ENCODE measurements at places on chromosomes 13 and 19.

- no peak for DNase-seq
Observed at GRCh38 chr13:100045355-100045754, 43.5 kb upstream of the PCCA start.

DNA sequence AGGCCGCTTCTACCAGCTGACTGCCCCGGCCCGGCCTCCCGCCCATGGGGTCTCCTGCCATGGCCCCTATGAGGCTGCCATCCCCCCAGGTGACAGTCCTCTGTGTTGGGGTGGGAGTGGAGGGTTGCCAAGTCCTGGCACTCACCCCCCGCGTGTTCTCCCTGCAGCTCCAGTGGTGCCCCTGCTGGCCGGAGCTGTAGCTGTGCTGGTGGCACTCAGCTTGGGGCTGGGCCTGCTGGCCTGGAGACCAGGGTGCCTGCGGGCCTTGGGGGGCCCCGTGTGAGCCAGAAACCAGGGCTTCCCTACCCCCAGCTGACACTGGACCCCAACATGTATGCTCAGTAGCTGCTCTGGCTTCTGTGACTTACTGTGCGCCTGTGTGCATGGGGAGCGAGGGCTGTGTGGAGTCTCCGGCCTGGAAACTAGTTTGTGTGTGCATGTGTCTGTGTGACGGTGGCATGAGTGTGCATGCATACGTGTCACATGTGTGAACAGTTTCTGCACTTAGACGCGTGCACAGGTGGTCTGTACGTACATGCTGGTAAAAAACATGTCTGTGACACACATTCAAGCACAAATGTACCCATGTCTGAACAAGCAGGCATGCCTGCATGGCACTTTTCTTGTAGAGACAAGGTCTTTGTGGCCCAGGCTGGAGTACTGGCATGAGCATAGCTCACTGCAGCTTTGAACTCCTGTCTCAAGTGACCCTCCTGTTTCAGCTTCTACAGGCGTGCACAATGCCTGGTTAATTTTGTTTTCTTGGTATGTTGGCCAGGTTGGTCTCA, 4.9 kb downstream of the ACP4 start:
- DNase-seq = no peak

DNA sequence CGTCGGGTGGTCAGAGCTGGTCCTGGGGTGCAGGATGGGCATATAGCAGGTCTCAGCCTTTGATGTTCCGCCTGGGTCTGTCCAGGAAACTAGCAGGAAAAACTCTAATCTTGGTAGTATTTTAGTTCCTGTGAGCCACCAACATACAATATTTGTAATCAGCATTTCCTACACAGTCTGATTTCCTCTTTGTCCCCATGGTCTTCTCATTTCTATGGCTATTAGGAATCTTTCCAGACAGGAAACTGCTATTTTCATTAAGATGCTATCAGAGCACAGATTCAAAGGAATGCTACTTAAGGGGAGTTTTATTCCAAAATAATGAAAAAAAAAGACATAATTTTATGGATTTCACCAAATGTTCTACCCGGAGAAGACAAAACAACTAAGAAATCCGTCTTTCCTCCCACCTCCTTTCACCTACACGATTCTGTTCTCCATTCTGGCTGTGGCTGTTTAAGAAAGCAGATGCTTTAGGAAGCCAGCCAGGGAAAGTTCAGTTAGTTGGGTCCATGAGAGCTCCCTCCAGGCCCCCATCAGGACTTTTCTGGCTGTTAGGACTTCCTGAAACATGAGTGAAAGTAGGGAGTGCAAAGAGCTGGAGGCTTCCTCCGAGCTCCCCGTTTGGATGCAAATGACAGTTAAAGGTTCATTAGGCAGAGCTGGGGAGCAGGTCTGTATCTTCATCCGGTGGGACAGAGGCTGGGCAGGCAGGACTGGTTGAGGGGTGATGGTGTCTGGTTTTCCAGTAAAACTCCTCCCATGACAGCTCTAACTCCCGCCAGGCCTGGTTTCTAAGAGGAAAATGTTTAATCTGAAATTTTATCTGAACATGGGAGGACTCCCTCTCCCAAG, 36.3 kb downstream of the SHISA2 start:
- DNase-seq = no peak

DNA sequence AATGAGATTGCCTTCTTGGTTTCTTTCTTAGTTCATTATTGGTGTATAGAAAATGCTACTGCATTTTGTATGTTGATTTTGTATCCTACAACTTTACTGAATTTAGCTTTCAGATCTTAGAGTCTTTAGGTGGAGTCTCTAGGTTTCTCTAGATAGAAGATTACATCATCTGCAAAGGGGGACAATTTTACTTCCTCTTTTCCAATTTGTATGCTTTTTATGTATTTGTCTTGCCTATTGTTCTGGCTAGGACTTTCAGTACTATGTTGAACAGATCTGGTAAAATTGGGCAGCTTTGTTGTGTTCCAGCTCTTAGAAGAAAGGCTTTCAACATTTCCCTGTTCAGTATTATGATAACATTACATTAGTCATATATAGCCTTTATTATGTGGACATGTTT, 101.0 kb upstream of the SPRY2 start:
- DNase-seq = no peak

GRCh38 chr13:98786023-98786422, 33.6 kb upstream of the SLC15A1 start:
- no peak for DNase-seq

DNA sequence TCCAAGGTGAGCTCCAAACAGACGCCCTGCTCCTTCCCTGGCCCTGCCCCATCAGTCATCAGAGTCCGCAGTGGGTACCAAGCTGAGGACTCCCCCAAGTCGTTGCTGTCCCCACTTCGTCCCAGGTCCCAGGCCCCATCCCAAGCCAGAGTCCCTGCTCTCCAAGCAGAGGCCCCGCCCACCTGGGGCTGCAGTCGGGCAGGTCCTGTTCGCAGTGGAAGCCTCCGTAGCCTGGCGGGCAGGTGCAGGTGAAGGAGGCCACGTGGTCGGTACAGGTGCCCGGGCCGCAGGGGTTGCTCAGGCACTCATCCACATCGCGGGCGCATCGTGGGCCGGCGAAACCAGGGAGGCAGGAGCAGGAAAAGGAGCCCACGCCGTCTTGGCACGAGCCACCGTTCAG, 19.4 kb downstream of the NOTCH3 start:
- DNase-seq = no peak

GRCh38 chr13:33275916-33276315, 9.6 kb downstream of the STARD13 start:
- DNase-seq = no peak

DNA sequence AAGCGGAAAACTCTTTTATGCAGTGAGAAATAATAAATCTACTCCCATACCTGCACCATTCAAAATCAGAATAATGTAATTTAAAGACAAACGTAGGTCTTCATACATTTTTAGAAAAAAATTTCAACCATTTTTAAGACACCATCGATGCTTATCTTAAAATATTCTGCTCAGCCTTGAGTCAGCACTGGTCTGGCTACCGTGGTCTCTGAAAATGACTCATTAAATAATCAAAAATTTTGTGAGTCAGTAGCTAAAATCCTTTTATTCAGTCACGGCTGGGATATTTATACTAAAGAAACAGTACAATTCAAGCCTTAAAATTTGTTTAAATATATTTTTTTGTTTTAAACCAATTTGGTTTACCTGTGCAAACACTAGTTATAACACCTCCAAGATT, 2862.8 kb upstream of the PCDH20 start:
- no peak for DNase-seq

- DNase-seq = no peak
Observed at GRCh38 chr13:112725346-112726015, 35.6 kb downstream of the ATP11A start.

GRCh38 chr13:113840541-113841352, 23.1 kb downstream of the GAS6 start:
- no peak for DNase-seq

- DNase-seq = no peak
Observed at GRCh38 chr19:48342841-48343540, 17.6 kb downstream of the EMP3 start.

DNA sequence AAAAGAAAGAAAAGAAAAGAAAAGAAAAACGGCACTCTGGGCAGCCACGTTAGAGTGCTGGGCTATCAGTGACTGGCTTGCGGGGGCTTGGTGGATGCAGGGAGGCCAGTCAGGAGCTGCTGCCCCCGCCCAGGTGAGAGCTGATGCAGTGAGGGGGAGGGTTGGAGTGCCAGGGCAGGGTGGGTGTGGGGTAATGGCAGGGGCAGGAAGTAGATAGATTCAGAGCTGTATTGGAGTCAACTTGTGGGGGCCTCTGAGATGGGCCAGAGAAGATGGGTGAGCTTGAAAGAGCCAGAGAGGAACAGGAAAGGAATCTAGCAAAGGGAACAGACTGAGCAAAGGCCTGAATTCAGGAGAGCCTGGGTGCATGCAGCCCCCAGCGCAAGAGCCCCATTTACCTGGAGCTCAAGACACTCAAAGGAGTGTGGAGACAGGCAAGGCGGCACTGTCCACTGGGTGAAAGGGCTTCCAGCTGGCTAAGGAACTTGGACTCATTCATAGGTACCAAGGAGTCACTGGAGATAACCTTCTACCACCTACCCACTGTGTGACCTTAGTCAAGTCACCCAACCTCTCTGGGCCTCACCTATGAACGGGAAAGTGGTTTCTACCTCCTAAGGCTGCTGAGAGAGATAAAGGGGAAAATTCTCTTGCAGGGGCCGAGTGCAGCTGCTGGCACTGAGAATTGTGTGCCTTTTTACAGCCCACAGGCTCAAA, 20.2 kb downstream of the VSTM2B start:
- no peak for DNase-seq

- peak; percentile 8 for DNase-seq
Observed at GRCh38 chr19:49988433-49988832, 27.5 kb upstream of the SIGLEC11 start.

DNA sequence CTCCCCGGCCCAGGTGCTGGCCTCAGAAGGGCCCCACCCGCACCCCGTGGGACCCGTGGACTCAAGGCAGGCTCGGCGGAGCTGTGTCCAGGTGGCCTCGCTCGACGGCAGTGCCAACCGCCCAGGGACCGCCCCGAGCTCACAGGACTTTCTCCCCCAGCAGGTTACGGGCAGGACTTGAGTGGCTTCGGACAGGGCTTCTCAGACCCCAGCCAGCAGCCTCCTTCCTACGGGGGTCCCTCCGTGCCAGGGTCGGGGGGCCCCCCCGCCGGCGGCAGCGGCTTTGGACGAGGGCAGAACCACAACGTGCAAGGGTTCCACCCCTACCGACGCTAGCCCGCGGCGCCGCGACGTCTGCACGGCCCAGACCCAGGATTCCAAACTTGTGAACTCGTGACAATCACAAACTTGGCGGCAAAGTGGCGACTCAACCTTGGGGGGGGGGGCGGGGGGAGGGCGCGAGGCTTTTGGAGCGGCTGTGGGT, 3.6 kb upstream of the RPS15 start:
- DNase-seq = no peak

- DNase-seq = no peak
Observed at GRCh38 chr19:2509096-2509495, 33.2 kb downstream of the GADD45B start.

GRCh38 chr13:80249516-80250212, 91.3 kb downstream of the SPRY2 start:
- no peak for DNase-seq

- no peak for DNase-seq
Observed at GRCh38 chr13:42395086-42395821, 123.3 kb downstream of the AKAP11 start.

- DNase-seq = no peak
Observed at GRCh38 chr19:2922987-2923386, 21.8 kb downstream of the ZNF77 start.

DNA sequence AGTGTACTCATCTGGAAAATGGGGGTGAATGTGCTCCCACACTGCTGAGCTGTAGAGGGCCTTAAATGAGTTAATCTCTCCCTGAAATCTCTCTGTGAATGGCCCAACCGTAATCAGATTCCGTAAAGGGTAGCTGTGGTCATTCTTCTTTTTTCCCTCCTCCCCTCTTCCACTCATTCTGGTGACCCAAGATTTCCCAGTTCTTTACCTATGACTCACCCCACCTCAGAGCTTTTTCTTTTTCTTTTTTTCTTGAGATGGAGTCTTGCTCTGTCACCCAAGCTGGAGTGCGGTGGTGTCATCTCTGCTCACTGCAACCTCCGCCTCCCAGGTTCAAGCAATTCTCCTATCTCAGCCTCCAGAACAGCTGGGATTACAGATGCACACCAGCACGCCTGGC, 33.3 kb upstream of the MUC16 start:
- no peak for DNase-seq

DNA sequence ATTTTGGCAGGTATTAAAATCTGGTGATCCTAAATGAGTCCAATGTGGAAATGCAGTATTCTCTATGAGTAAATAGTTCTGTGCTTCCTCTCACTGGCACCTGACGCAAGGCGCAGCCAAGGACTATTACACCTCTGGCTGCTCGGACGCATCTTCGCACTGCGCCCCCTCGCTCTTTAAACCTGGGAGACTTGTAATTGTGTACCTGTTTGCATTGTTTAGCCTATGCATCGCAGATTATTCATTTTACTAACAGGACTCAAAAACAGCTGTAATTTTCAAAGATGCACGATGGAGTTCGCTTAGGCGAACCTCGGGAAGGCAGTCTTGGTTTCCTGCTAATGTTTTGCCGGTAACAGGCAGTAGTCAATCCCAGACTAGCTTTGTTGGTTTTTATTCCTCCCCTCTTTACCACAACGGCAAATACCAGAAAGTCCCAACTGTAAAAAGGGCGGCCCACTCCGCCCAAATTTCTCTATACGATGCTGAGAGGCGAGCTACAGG, 113.2 kb downstream of the KCNRG start:
- DNase-seq = no peak

GRCh38 chr19:48297975-48298374, 27.4 kb upstream of the EMP3 start:
- no peak for DNase-seq

GRCh38 chr13:51759240-51759639, 44.7 kb downstream of the DHRS12 start:
- no peak for DNase-seq

GRCh38 chr13:19624265-19624664, 9.2 kb upstream of the MPHOSPH8 start:
- DNase-seq = no peak

DNA sequence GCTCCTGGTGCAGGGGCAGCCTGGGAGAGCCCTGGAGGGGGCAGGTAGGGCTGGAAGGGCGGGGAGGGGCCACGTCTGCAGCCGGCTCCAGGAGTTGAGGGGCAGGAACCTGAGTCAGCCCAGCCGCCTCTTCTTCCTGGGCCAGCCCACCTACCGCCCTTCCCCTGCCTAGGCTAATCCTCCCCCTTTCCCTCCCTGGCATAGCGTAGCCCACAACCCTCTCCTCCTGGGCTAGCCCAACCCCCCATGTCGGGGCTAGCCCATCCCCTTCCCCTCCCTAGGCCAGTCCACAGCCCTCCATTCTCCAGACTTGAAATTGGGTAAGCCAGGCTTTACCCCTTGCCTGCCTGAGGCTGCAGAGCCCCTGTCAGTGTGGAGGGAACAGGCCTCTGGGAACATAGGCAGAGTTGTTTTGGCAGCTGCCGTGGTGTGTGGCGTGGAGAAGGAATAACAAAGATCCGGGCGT, 20.6 kb upstream of the WDR18 start:
- DNase-seq = no peak
